ENCODE measurements at places on chromosomes 3 and 15.

DNA sequence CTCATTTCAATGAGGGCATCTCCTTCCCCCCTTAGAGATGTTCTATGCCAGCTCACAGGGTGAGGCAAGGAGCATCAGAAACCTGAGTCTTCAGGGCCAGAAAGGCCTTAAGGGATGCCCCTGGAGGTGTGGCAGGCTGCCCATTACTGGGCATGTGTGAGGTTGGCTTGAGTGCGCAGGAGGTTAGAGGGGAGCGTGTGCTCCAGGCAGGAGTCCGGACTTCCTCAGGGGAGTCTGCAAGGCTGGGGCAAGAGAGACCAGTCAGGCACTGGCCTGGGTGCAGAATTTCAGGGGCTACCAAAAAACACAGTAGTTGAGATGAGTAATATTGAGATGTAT is 1.9 kb downstream of the LOXL1 start:
- DNase-seq = no peak

DNA sequence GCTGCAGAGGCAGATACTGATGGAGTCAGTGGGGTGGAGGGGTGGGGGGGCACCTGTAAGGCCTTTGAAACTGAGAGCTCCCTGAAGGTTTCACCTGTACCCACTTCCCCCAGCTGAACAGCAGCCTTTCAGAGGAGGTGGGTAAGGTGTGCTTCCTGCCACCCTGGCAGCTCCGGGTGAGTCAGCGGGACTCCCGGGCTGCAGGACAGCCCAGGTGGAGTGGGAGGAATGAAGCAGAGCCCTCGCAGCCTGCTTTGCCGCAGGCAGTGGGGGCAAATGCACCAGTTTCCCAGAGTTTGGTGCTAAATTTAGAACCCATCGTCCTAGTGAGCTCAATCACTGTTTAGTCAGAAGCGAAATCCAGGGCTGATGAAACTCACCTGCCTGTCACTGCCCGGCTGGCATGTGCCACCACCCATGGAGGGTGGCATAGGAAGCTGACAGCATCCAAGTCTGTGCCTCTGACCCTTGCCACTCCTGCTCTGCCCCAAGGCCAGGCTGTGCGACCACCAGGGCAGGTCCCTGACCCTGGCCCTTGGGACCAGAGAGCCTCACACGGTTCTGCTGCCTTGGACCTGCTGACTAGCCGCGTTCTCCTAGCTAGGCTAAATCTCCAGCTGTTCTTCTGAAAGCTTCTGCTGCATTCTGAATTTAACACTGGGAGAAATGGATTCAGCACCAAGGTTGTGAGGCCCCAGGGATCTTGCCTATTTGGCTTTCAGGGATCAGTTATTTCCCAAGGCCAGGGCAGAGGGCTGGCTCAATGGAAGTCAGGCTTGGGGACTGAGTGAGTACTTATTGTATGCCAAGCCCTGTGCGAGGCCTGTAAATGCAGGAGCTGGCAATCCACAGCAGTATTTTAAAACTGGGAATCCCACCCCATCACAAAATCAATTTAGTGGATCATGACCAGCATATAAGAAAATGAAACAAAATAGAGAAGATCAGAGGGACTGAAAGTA is 67.3 kb upstream of the RASGRF1 start:
- no peak for DNase-seq

DNA sequence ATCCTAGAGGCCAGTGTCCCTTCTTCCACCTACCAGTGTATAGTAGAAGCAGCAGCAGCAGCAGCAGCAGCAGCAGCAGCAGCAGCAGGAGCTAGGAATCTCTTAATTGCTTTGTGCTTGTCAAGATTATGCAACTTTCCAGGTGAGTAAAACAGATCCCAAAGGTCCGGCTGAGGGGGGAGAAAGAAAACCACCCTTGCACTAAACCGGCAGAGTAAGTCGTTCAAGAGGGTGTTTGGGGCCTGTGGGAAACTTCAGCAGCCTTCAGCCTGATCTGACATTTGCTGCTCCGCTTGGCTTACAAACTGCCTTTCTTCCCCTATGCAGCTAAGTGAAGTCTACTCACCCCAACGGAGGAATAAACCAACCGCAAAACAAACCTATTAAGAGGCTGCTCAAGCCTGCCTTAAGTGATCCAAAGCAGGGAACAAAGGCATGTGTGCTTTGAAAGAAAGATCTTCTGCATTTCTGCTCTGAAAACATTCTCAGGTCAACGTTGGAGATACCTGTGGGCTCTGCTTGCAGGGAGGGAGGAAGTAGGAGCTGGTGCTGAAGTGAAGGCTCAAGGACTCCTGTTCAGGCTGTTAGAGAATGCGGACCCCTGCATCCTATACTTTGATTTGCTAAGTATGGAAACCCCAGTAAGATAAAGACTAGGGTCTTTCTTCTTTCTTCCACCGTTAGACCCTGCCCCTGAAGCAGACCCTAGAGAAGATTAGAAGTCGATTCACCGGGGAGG is 35.7 kb upstream of the DLG1 start:
- DNase-seq = no peak

DNA sequence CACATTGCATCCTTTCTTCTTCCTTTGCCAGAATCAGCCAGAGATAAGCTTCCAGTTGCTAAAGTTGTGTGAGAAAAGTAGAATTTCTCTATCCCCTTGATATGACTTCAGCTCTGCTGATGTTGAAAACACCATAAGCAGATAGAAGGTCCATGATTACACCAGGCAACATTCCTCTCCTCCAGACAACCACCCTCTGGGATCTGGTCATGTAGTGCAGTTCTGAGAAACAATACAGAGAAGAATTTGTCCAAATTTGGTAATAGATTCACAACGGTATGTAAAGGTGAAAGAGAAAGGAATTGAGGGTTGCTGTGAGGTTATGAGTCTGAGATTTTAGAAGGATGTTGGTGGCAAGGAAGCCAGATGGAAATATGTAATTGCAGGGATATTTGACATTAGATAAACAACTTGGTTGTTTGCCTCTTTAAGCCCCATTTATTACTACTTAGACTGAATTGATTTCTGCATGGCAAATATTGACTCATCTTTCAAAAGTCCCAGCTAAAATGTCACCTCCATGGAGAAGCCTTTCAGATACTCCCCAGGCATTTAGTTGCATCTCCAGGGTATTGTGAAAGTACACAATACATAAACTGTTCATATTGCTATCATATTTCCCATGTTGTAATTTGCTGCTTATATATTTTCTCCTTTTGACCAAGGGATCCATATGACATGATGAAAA is 134.9 kb downstream of the GAP43 start:
- no peak for DNase-seq

DNA sequence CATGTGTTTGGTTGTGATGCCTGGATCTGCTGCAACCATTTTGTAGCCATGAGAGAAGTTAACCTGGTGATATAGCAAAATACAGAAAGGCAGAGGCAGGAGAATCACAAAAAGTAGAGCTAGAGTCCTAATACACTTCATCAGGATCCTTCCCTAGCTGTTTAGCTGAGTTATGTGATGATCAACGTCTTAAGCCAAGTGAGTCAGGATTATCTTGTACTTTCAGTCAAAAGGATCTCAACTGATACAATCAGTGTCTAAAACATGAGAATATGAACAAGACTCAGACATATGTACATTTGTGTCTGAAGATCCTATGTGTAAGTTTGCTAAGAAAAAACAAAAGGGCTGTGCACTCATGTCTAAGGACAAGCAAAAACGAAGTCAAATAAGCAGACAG is 236.9 kb downstream of the NTRK3 start:
- no peak for DNase-seq

DNA sequence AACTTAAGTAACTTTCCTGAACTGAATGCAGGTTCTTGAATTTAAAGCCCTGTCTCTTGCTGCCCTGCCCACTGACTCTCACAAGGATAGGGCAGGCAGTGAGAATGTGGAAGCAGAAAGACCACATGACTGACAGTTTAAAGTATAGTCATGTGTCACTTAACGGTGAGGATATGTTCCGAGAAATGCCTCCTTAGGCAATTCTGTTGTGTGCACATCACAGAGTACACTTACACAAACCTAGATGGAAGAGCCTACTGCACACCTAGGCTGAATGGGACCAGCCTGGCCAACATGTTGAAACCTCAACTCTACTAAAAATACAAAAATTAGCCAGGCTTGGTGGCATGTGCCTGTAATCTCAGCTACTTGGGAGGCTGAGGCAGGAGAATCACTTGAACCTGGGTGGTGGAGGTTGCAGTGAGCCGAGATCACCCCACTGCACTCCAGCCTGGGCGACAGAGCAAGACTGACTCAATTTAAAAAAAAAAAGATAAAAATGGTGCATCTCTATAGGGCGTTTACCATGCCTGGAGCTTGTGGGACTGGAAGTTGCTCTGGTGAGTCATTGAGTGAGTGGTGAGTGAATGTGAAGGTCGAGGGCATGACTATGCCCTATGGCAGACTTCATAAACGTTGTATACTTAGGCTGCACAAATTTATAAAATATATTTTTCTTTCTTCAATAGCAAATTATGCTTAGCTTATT is 18.9 kb upstream of the COPG1 start:
- no peak for DNase-seq

DNA sequence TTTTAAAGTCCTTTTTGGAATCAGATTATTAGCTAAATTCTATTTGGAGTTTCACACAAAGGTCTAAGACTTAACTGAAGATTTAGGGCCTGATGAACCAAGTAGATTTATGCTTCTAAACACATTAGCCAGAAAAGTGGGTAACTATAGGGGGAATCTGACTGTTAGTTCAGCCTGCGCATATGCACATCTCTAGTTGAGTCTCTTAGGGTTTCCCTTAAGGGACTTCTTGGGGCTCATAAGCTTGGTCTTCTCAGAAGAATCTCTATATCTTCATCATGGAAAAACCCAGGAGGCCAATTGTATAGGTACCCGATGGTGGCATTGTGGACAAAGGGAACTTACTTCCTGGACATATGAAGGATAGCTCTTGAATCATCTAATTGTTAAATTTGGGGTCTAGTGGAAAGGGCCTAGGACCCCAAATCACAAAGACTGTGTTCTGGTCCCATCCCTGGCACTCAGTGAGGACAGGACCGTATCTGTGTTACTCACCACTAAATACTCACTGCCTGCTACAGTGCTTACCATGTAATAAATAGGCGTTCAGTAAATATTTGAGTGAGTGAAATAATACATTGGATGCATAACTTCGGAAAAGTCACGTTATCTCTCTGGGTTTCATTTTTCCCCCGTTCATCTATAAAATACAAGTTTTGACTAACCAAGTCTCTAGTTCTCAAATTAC is 17.0 kb downstream of the SELENOT start:
- no peak for DNase-seq

DNA sequence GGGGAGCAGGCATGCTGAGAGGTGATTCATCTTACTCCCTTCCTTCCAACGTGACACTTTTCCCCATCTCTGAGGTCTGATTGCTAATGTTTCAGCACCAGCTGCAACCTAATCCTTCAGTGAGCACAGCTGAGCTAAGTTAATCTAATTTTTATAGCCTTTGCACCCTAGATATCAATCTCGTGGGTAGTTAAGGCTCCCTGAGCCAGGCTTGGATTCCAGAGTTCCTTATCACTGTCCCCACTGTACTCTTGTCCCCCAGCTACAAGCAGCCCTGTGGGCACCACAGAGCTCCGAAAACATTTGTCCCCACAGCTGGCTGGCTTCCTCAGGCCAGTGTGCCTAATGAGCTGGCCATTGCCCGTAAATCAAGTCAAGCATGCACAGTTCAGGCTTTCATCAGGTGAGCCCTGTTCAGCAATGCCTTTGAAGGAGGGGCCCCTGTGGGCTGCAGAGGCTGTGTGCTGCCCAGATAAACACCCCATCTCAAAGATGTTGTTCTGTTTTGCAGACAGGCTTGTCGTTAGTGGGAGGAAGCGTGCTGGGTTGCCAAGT is 376.9 kb upstream of the RASGRP1 start:
- DNase-seq = no peak

All from NCI-H1105 (cell line).